Putamen (tissue), 1 donor: ENCODE measurements at places on chromosomes 5 and 9.

- peak; percentile 27 for DNase-seq
Measured at GRCh38 chr5:15320871-15321270, 179.1 kb upstream of the FBXL7 start.

DNA sequence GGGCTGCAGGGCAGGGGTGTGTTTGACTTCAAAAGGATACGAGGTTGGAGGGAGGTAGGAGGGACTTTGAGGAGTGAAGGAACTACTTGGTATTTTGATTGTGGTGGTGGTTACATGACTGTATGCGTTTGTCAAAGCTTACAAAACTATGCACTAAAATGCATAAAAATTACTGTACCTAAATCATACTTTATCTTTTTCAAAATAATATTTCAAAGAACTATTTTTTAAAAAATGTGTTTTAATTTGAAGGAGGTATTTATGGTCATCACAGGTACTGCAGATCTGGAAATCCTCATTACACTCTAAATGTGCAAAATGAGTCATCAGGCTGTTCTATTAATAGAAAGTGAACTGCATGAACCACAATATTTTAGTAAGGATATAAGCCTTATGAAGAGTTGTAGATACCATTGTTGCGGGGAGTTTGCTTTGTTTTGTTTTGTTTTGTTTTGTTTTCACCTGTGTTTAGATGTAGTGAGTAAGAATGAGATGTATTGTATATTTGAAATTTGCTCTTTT lies 116.9 kb downstream of the ARRDC3 start:
- DNase-seq, result no peak

- no peak for DNase-seq
Measured at GRCh38 chr9:96217294-96217707, 84.7 kb downstream of the HSD17B3 start.

- DNase-seq, result no peak
Measured at GRCh38 chr5:11962122-11962521, 57.9 kb upstream of the CTNND2 start.

- no peak for DNase-seq
Measured at GRCh38 chr5:154419236-154419635, 26.6 kb upstream of the SAP30L start.

GRCh38 chr9:123309611-123310010 lies 41.2 kb upstream of the STRBP start:
- no peak for DNase-seq

DNA sequence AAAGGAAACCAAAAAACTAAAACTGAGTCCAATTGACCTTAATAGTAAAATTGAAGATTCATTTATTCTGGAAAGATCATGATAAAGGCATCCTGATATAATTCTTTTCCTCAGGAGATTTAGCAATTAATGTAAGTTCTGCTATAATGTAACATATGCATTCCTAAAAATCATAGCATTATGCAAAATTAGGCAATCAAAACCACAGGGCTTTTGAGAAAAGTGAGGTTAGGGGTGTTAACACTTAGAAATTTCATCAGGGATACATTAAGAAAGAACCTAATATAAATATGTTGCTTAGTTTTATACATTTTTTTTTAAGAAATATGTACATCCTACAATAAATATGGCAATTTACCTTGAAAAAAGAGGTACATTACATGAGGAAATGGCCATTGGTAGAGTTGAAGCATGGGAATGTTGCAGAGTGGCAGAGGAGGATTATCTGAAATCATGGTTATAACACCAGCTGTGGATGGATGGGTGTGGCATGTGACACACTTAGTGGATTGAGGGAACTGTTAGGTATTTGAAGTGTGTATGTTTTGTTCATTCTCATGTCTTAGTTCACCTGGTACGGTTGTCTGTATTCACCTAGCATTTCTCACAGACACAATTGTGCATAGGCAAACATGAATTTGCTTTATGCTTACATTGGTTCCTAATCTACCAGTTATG lies 51.1 kb downstream of the CCNH start:
- DNase-seq, result no peak

GRCh38 chr5:57598756-57599155 lies 116.1 kb upstream of the ACTBL2 start:
- DNase-seq, result no peak

DNA sequence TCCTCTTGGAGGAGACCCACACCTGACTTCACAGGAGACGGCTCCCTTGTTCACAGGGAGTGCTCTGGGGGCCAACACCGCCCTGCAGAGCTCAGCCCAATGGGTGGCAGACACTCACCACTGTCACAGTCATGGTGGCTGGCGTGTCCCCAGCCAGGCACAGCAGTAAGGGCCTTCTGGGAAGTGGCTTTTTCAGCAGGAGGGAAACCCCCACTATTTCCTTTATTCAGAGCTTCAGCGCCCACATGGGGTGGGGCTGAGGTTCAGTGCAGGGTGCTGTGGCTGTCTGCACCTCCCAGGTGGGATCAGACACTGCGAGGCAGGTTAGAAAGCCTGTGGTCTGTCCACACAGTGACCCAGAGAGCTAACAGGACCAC lies 3.6 kb upstream of the SNAPC4 start:
- DNase-seq, result no peak

GRCh38 chr5:34511063-34511462 lies 145.1 kb upstream of the RAI14 start:
- DNase-seq, result no peak

- DNase-seq, result peak; percentile 47
Measured at GRCh38 chr5:168123631-168124528, 167.6 kb upstream of the WWC1 start.

GRCh38 chr5:113552620-113553019 lies 39.1 kb downstream of the YTHDC2 start:
- DNase-seq, result no peak

- no peak for DNase-seq
Measured at GRCh38 chr5:149778303-149779123, 48.4 kb downstream of the PPARGC1B start.

- DNase-seq, result no peak
Measured at GRCh38 chr5:126274076-126274762, 149.0 kb upstream of the GRAMD2B start.

DNA sequence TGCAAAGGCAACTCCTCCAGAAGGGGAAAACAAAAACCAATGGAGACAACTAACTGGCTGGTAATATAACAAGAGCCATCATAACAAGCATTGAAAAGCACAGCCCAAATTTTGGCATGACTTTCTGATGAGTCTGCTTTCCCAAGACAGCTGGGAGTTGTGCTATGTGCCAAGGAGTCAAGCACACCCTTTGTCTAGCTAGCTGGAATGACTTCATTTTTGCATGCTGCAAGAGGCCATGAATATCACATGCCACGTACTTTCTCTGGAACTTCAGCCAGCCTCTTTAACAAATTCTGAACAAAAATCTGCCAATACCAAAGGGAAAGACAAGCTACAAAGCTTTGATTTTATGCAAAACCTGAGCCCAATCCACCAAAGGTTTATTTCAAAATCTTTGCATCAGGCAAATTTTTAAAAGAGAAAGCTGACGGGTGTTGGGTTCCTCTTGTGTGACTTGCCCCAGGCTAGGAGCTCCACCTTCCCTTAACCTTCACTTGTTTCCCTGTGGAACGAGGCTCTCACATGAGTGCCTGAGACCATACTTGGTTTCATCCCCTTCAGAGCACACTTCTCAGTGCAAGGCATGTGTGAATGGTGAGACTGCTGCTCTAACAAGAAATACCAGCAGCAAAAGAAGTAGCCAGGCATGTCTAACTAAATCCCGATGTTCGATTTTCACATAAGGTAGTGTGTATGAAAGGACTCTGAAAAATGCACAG lies 47.3 kb downstream of the S1PR3 start:
- DNase-seq, result peak; percentile 87

- no peak for DNase-seq
Measured at GRCh38 chr9:30697958-30698357, 1686.5 kb upstream of the ACO1 start.

DNA sequence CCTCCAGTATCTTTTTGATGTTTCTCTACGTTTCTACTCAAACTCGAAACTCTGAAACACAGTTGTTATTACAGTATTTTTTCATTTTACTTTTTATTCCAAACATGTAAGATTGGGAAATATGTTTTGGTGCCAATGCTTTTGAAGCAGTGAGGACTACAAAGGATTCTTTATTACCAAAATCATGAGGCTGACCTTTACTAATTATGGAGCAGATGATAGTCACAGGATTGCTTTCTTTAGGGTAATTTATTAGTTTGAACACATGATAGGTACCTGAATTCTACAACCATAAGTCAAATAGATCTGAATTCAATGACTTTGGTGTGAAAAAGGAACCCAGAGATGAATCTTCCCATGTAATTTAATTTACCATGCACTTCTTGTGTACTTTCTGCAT lies 2015.1 kb upstream of the C9orf72 start:
- no peak for DNase-seq

GRCh38 chr5:138706655-138707480 lies 46.4 kb upstream of the CTNNA1 start:
- DNase-seq, result no peak

- no peak for DNase-seq
Measured at GRCh38 chr5:35145691-35146317, 84.5 kb downstream of the PRLR start.

- DNase-seq, result no peak
Measured at GRCh38 chr5:59058237-59058636, 475.4 kb downstream of the RAB3C start.

GRCh38 chr5:55211184-55211874 lies 15.8 kb downstream of the MCIDAS start:
- no peak for DNase-seq
